ENCODE measurements at places on chromosomes 3 and 15. TPM values are rescaled to one million over a fixed set of nuclear protein-coding genes. Genes with fewer than 3 reads are reported as not detected.

GRCh38 chr3:46383211-46383950 lies 12.6 kb downstream of the CCR5 start:
- DNase-seq = no peak

GRCh38 chr3:67595424-67595823 lies 59.0 kb downstream of the SUCLG2 start:
- no peak for DNase-seq

DNA sequence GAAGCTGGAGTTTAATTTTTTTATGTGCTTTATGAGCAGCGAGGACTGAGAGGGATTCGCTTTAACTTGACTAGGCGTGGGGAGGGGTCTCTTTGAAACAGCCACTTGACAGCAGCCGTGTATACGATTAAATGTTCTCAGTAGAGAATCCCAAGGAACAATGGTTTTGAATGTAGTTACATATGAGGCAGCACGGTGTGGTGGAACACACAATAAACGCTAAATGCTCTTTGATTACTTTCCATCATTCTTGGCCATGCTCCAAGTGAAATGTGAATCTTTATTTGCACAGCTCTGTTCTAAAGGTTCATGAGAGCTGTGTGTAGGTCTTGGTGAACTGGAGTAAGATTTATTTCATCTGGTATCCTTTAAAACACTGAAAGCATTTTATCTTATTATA lies 251.4 kb upstream of the TGFBR2 start:
- no peak for DNase-seq

GRCh38 chr3:181717549-181718171 lies 5.9 kb downstream of the SOX2 start:
- DNase-seq = no peak

DNA sequence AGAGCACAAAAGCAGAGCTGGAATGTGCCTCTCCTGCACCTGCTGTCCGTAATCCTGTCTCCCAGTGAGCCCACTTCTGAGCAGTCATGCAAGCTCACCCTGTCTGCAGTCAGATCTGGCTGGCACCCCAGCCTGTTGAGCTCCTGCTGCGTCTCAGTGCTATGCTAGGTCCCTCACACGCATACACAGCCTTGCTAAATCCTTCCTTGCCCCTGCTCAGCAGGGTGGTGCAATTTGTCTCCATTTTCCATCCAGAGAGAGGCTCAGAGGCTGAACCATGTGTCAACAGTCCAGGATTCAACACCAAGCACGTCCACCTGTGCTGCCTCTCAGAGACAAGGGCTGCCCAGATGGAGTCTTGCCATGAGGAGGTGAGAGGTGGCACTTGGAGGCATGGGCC lies 11.0 kb downstream of the POMGNT2 start:
- DNase-seq = no peak

DNA sequence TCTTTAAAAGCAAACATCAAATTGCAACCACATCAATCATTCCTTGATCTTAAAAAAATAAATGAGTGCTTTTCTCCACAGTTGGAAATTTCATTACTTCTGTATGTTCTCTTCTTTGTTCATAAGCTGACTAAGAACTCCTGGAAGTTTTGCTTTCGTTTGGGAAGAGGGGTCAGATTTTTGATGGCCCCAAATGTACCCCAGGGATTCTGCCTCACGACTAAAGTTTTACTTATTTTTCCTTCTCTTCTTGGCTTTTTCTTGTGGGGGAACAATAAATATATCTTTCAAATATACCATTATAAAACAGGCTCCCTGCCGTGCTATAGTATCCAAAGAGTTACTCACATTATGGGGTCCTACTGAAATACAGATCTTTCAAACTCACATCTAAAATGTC lies 215.0 kb upstream of the CDIN1 start:
- no peak for DNase-seq

DNA sequence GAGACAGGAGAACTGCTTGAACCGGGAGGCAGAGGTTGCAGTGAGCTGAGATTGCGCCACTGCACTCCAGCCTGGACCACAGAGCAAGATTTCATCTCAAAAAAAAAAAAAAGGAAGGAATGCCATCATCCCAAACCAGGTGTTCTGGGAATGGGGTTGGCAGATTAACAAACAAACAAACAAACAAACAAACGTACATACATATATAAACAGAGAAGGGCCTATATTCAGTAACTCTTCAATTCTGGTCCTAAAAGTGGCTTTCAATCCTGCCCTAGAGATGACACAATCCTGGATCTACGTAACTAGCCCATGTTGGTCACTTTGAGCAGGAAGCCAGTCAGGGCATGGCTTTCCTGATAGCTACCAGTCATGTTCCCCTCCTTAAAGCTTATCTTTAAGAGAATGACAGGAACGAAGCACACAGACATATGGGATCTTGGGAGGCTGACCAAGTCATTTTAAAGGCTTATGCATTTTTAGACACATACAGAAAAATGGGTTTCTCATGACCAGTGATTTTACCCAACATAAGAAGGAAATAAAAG lies 29.9 kb upstream of the RAB11A start:
- DNase-seq = no peak

The GOLGA6L9 gene
- 1.3 TPM for total RNA-seq

The DUOXA2 gene
- total RNA-seq = not detected

The TATDN2 gene
- 21.9 TPM for total RNA-seq

The NANOGP8 gene
- total RNA-seq = 0.32 TPM

Measured in fibroblast of villous mesenchyme (primary cell).